HT1080 (cell line): ENCODE measurements at places on chromosomes 4 and X. TPM values are rescaled to one million over a fixed set of nuclear protein-coding genes. Genes with fewer than 3 reads are reported as not detected.

TMPRSS11E gene
- total RNA-seq: 0.30 TPM in 1 of 2 replicates, not detected in the other

GAR1 gene
- 16.5 and 50.4 TPM in 2 replicates for total RNA-seq

MAGED4 gene
- 1.3 and 2.8 TPM in 2 replicates for total RNA-seq

VSIG4 gene
- total RNA-seq: not detected in 2 replicates

SPINK2 gene
- not detected in 2 replicates for total RNA-seq

SLC26A1 gene
- 0.13 and 0.27 TPM in 2 replicates for total RNA-seq

ARMCX1 gene
- total RNA-seq: 31.9 and 34.7 TPM in 2 replicates

SATL1 gene
- not detected in 2 replicates for total RNA-seq

DRD5 gene
- not detected in 2 replicates for total RNA-seq

ADGRG4 gene
- 0.02 TPM in 1 of 2 replicates, not detected in the other for total RNA-seq

MAGEA2 gene
- 87.1 and 93.8 TPM in 2 replicates for total RNA-seq

RAB40AL gene
- 0.13 TPM in 1 of 2 replicates, not detected in the other for total RNA-seq

STATH gene
- not detected in 2 replicates for total RNA-seq

USP17L18 gene
- total RNA-seq: not detected in 2 replicates

ATXN3L gene
- not detected in 2 replicates for total RNA-seq

S100P gene
- total RNA-seq: not detected in 2 replicates

WDR45 gene
- total RNA-seq: 40.7 and 45.2 TPM in 2 replicates

GPM6B gene
- 0.43 and 1.6 TPM in 2 replicates for total RNA-seq

SLITRK4 gene
- total RNA-seq: not detected in 2 replicates

FAM9C gene
- total RNA-seq: not detected in 2 replicates

RHOH gene
- not detected in 2 replicates for total RNA-seq

UGT2B17 gene
- total RNA-seq: not detected in 2 replicates

PPEF1 gene
- not detected in 2 replicates for total RNA-seq

TCEAL7 gene
- total RNA-seq: not detected in 2 replicates

ARR3 gene
- not detected in 2 replicates for total RNA-seq

CYBB gene
- 0.13 TPM in 1 of 2 replicates, not detected in the other for total RNA-seq

SPANXA2 gene
- total RNA-seq: 0.23 and 0.34 TPM in 2 replicates

CRLF2 gene
- total RNA-seq: 0.42 TPM in 1 of 2 replicates, not detected in the other

IDUA gene
- total RNA-seq: 8.2 and 10.1 TPM in 2 replicates

GAGE12F gene
- not detected in 2 replicates for total RNA-seq

ZNF827 gene
- total RNA-seq: 5.8 and 6.7 TPM in 2 replicates

TCEAL2 gene
- 0.17 and 0.37 TPM in 2 replicates for total RNA-seq

MAGEB2 gene
- total RNA-seq: 122 and 158 TPM in 2 replicates

FHDC1 gene
- 0.03 and 0.23 TPM in 2 replicates for total RNA-seq

FGFBP2 gene
- not detected in 2 replicates for total RNA-seq

ALAS2 gene
- total RNA-seq: not detected in 2 replicates

CTAG1B gene
- total RNA-seq: 11.9 and 128 TPM in 2 replicates

CXCR3 gene
- total RNA-seq: not detected in 2 replicates

KLHL4 gene
- total RNA-seq: 5.3 and 8.5 TPM in 2 replicates

HS6ST2 gene
- total RNA-seq: 0.50 and 0.71 TPM in 2 replicates

RPA4 gene
- total RNA-seq: not detected in 2 replicates

ZNF157 gene
- total RNA-seq: not detected in 2 replicates

ITIH6 gene
- not detected in 2 replicates for total RNA-seq

SMR3B gene
- not detected in 2 replicates for total RNA-seq

NXF3 gene
- total RNA-seq: 0.85 and 1.1 TPM in 2 replicates

PRRG3 gene
- 0.37 TPM in 1 of 2 replicates, not detected in the other for total RNA-seq

KDR gene
- total RNA-seq: 0.17 and 0.58 TPM in 2 replicates

MTTP gene
- 0.02 TPM in 1 of 2 replicates, not detected in the other for total RNA-seq

GBA3 gene
- not detected in 2 replicates for total RNA-seq

SOD3 gene
- 0.07 TPM in 1 of 2 replicates, not detected in the other for total RNA-seq
